ENCODE measurements at places on chromosomes 2 and 18. TPM values are rescaled to one million over a fixed set of nuclear protein-coding genes. Genes with fewer than 3 reads are reported as not detected.

GRCh38 chr2:5729416-5729815 lies 37.2 kb downstream of the SOX11 start:
- no peak for DNase-seq

GRCh38 chr2:20143263-20143662 lies 81.7 kb downstream of the SDC1 start:
- no peak for DNase-seq

GRCh38 chr18:46787674-46788073 lies 30.8 kb upstream of the ST8SIA5 start:
- DNase-seq = no peak

- DNase-seq = no peak
These were observed 9.0 kb upstream of the SLC20A1 start for GRCh38 chr2:112636605-112637288.

GRCh38 chr2:188412190-188412589 lies 120.5 kb downstream of the GULP1 start:
- no peak for DNase-seq

- no peak for DNase-seq
These were observed 136.1 kb downstream of the DCDC2C start for GRCh38 chr2:3839476-3839875.

DNA sequence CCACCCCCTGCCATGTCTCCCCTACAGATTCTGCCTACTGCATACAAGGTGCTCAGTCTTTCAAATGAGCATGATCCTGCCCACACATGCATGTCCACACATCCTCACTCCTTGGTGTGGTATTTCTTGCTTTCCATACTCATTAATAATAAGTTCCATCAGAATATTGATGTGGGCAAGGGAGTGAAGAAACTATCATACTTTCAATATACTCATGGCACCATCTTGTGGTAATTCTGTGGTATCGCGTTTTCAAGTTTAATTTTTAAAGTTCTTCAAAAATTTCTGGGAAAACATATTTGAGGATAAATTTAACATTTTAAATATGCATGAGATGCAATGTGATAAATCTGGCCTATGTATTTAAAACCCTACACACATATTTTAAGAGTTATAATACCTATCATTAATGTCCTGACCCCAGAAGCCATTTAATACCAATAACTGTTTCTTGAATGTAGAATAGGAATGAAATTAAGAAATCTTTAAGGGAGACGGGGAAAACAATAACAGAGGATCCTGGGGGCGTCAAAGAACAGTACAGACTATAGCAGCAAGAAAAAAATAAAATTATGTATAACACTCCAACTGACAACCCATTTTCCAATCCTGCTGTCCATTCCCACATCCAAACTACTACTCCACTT lies 110.1 kb downstream of the ZNF385B start:
- DNase-seq = peak; percentile 10

DNA sequence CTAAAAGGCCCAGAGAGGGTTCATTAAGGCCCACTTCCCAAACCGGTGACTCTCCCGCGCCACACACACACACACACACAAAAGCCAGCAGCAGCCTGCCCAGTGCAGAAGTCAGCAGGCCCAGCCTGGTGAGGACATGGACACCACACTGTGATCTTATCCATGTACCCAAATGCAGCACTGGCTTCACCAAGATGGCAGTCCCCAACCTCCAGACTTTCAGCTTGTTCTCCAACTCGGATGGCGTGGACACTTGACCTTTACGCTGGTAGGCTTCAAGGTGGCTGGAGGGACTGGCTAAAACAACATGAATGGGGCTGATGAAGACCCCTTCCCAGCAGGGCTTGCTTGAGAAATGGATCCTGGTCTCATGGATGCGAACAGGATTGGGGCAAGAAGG lies 50.4 kb downstream of the TNS1 start:
- no peak for DNase-seq

- DNase-seq = no peak
These were observed 1.7 kb upstream of the DPP4 start for GRCh38 chr2:162075689-162076132.

GRCh38 chr18:13537022-13537780 lies 189.2 kb downstream of the FAM210A start:
- no peak for DNase-seq

DNA sequence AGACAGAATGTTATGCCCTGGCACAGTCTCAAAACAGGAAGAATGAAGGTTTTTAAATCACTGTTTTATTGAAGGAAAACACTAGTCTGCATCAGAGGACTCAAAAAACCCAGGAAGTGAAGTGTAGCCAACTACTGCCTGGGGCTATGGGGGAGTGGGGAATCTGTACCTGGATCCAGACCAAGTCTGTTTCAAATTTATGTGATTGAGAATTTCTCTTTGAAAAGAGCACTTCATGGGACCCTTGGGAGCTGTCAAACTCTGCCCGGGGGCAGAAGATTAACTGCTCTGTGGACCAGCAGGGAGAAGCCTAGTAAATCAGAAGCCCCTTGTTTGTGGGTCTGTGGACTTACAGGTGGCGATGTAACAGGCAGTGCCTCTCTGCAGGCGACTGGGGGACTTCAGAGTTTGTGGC lies 45.3 kb upstream of the TANC1 start:
- no peak for DNase-seq

DNA sequence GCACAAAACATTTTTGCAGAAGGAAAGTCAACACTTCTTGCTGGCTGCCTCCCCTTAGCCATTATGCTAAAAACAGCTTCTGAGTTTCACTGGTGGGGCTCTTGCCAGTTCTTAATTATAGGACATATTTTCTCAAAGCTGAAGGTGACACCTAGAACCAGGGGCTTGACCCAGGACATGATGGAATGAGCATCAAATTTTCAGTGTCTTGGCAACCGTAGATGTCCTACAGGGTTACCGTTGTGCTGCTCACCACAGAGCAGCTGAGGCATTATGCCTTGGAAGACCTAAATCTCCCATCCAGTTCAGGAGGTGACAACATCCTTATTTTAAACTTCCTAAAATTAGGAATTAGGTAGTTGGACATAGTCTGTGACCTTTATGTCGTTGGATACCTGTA lies 46.7 kb downstream of the TMEM185B start:
- DNase-seq = no peak

DNA sequence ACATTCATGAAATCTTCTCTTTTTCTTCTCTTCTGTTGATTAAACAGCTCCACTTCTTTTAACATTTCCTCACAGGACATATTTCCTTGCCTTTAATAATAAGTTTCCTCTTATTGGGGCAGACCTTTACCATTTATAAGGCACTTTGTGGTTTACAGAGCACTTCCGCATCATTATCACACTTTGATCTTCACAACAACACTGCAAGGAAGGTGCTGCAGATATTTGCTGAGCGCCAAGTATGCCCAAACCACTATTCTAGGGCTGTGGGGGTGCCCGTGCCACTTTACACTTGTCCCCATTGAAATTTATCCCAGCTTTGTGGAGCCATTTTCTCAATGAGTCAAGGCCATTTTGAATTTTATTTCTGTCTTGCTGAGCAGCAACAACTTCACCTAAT lies 246.6 kb downstream of the SS18 start:
- DNase-seq = no peak

GRCh38 chr2:70985283-70985688 lies 6.9 kb downstream of the ANKRD53 start:
- DNase-seq = no peak

GRCh38 chr2:241965931-241966412 lies 96.4 kb downstream of the RTP5 start:
- peak; percentile 22 for DNase-seq

- no peak for DNase-seq
These were observed 53.4 kb upstream of the SALL3 start for GRCh38 chr18:78926243-78926615.

- no peak for DNase-seq
These were observed 2.6 kb upstream of the FZD5 start for GRCh38 chr2:207772081-207772843.

The SNTG2 gene
- total RNA-seq = not detected

The UGT1A10 gene
- total RNA-seq = not detected

The CD8B2 gene
- not detected for total RNA-seq

The UPP2 gene
- not detected for total RNA-seq

The TNS1 gene
- 0.49 TPM for total RNA-seq

The KCMF1 gene
- 163 TPM for total RNA-seq

The TRIM43 gene
- total RNA-seq = not detected

The SLC4A3 gene
- 13.5 TPM for total RNA-seq

The KIF5C gene
- 1.6 TPM for total RNA-seq

The GPR75 gene
- 2.5 TPM for total RNA-seq

The POTEC gene
- not detected for total RNA-seq

The MYO5B gene
- total RNA-seq = 0.31 TPM

The UXS1 gene
- 72.0 TPM for total RNA-seq

The RTKN gene
- 83.1 TPM for total RNA-seq

The TNFAIP6 gene
- total RNA-seq = not detected

The SAG gene
- total RNA-seq = not detected

All from Panc1 (cell line).